ENCODE measurements at places on chromosomes 16 and 17.

DNA sequence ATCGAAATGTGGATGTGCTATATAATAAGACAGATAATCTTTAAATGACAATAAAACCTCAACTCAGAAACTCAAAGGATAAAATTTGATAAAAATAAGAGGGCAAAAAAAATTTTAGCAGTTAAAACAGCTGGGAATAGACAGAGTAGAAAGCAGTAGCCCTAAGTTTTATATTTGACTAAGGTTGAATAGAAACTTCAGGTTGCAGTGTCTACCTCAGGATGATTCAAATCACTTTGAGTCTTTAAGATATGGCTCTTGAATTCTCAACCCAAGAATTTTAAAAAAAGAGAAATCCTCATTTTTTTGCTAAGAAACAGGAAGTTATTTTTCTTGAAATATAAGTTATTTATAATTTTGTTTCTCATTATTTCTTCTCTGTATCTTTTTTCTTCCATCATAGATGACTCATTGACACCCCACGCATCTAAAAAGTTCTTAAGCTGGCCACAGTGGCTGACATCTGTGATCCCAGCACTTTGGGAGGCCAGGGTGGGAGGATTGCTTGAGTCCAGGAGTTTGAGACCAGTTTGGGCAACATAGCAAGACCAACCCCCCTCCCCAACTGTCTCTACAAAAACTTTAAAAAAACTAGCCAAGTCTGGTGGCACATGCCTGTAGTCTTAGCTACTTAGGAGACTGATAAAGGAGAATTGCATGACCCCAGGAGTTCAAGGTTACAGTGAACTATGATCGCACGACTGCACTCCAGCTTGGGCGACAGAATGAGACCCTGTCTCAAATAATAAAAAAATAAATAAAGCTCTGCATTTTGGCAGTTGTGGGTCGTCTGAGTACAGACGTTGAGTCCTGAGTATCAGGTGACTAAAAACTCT is 23.9 kb downstream of the NFAT5 start:
- DNase-seq = no peak

- no peak for DNase-seq
Observed at GRCh38 chr17:48175692-48176470, 68.3 kb downstream of the SNX11 start.

- no peak for DNase-seq
Observed at GRCh38 chr16:65876624-65877023, 489.9 kb upstream of the CDH5 start.

GRCh38 chr16:4682616-4683254 is 10.6 kb upstream of the NUDT16L1 start:
- DNase-seq = peak; percentile 50

DNA sequence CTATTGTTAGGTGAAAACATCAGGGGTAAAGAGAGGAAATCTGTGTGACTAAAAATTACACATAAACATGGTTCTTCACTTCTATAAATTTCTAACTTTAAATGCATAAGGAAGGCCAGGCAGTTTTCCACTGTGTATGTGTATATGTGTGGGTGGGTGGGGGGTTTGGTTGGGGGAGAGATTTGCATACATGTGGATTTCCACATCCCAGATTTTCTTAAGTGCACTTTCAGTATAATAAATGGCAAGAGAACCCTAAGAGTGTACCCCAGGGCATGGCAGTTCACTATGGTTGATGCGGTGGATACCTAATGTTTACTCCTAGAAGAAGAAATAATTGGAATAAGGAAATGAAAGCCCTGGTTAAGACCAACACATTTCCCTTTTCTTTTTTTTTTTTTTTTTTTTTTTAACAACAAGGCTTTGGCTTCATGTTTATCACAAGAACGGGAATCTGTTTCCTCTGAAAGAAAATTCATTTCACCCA is 451.8 kb upstream of the CCL2 start:
- no peak for DNase-seq

- no peak for DNase-seq
Observed at GRCh38 chr17:67696347-67696746, 21.4 kb upstream of the NOL11 start.
